ENCODE measurements at places on chromosomes 6 and 20.

DNA sequence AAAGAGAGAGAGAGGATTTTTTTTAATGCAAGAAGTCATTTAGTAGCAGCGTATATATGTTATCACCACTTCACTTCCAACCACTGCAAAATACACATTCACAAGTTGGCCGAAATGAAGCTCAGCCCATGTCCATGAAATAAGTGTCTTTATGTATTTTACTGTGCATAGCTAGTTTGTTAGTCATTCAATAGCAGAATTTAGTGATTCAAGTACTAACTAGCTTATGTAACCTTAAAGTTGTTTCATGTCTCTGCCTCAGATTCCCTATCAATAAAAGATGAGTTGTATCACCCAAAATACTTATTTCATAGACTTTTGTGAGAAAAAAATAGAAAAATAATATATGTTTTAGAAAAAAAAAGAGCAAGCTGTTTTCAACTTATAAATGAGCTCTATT is 153.7 kb upstream of the PRDM1 start:
- peak; percentile 30 for DNase-seq

DNA sequence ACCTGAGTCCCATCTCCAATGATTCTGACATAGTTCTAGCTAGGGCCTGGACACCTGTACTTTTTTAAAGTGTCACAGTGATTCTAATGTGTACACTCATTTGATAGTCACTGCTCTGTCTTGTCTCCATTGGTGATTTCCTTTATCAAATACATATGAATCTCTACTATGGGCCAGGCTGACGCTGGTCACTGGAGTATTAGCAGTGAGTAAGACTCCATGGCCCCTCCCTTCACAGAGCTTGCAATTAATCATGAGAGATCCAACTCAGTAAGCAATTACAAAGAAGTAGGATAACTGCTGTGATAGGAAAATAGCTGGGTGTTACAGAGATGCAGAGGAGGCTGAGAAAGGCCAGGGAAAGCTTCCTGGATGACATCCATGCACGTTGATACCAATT is 19.3 kb upstream of the SASH1 start:
- peak; percentile 63 for DNase-seq

DNA sequence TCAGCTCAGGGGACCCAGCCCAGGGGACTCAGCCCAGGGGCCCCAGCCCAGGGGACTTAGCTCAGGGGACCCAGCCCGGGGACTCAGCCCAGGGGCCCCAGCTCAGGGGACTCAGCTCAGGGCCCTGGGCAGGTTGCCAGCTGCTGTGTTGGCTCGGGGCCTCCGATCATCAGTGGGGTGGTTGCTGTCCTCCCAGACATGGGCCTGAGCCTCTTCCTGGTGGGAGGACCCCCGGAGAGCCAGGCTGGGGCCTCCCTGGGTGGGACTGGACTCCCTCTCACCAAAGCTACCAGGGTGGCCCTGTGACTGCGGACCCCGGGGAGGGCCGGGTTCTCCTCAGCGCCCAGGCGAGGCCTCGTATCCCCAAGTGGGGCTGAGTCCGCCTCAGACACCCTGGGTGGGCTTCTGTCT is 4.4 kb downstream of the COL20A1 start:
- no peak for DNase-seq

GRCh38 chr6:167933847-167934246 is 63.6 kb upstream of the KIF25 start:
- no peak for DNase-seq

DNA sequence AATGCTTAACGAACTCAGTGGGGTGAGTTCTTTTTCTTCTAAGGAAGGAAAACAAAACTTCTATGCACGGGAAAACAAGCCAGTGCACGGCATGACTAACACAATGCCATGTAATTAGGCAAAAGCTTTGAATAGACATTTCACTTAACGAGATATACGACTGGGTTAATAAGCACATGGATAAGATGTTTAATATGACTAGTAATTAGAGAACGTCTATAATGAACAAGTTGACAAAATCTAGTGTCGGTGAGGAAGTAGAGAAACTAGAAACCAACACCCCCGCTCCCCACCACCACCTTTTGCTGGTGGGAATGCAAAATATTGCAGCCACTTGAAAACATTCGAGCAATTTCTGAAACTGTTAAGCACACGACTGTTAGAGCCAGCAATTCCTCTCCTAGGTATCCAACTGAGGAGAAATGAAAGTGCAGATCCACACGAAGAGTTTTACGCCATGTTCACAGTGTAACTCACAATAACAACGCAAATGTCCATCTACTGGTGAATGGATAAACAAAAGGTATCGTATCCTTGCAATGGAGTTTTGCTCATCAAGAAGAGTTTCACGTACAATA is 644.9 kb upstream of the AGPAT4 start:
- no peak for DNase-seq

- no peak for DNase-seq
Measured at GRCh38 chr6:88517737-88518136, 351.6 kb upstream of the CNR1 start.
